ENCODE measurements at places on chromosomes 3 and 15.

GRCh38 chr15:47551079-47551478 lies 166.2 kb upstream of the SEMA6D start:
- DNase-seq, result peak; percentile 9

- peak; percentile 81 for DNase-seq
These were observed 348.0 kb upstream of the DPPA4 start for GRCh38 chr3:109685084-109686079.

- no peak for DNase-seq
These were observed 272.2 kb upstream of the NR2F2 start for GRCh38 chr15:96058103-96058851.

GRCh38 chr3:196737655-196738054 lies 2.0 kb upstream of the PAK2 start:
- no peak for DNase-seq

DNA sequence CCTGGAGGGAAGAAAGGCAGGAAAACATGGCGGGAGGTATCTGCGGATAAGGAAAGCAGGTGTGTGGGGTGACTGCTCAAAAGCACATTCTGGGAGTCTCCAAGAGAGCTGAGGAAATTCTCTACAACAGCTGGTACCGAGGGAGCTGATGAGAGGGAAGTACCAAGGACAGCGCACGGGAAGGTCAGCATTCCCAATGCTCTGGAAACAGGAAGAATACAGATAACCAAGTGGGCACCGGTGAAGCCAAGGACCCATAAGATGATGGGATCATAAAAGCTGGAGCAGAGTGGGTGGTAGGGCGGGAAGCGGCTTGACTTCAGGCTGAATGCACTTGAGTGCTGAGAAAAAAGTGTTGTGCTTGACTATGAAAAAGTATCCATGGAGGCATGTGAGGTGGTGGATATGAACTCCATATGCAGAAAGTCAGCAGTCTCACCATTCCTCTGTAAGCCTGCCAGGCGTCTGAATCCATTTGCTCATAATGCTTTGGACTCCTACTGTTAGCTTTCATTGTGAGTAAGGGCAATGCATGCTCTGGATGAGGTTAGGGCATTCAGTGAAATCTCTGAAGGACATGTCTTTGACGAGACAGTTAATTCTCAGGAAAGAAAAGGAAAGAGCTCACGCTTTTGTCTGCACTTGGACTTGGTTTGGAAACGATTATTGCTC lies 215.5 kb downstream of the NR1D2 start:
- no peak for DNase-seq

DNA sequence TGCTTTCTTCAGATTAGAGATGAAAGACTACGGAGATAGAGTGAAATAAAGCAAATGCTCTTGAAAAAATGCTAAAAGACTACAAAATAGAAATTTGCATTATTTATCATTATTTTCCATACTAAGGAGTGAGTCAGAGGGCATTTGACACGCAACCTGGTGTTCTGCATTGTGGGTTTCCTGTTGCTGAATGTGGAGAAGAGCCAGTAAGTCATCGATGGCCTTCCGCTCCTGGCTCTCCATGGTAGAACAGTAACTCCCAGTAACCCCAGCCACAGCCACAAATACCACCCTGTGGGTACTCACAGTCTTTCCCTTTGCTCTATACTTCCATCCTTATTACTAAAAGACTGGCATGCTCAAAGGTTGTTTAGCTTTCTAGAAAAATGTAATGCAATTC lies 61.5 kb downstream of the CGGBP1 start:
- DNase-seq, result peak; percentile 1

GRCh38 chr3:150682279-150682678 lies 21.4 kb downstream of the ERICH6 start:
- no peak for DNase-seq

- no peak for DNase-seq
These were observed 2.3 kb downstream of the POPDC2 start for GRCh38 chr3:119657887-119658702.

- no peak for DNase-seq
These were observed 26.4 kb downstream of the NIT2 start for GRCh38 chr3:100360757-100361496.

- DNase-seq, result no peak
These were observed 41.8 kb downstream of the ITGB5 start for GRCh38 chr3:124845406-124845805.

DNA sequence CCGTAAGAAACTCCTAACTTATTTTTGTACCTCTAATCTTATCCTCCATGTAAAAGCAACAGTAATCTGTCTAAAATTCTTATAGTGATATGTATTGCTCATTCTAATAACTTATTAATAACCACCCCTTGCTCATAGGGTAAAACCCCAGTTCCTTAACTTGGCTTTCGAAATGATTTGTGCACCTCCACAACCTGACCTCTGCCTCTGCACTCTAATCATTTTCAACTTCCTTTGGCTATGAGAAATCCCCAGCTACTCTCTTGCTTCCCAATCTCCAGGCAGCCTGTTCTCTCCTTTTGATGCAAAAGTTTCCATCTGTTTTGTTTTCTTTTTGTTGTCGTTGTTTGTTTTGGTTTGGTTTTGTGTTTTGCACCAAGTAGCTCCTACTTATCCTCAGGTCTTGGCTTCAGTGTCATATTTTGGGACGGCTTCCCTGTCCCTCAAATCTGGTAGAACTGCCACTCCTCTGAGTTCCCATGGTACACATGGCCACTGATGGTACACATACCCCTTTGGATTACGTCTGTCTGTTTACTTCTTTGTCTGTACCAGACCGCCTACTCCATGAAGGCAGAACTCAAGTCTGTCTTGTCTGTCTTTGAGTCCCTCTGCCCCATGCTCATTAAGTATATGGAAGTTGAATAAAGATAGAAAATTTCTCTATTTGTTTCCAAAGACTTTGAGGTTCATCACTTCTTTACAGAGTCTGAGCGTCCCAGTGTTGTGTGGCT lies 105.6 kb upstream of the TGFBR2 start:
- no peak for DNase-seq

GRCh38 chr3:172853921-172854666 lies 103.6 kb downstream of the ECT2 start:
- DNase-seq, result no peak

DNA sequence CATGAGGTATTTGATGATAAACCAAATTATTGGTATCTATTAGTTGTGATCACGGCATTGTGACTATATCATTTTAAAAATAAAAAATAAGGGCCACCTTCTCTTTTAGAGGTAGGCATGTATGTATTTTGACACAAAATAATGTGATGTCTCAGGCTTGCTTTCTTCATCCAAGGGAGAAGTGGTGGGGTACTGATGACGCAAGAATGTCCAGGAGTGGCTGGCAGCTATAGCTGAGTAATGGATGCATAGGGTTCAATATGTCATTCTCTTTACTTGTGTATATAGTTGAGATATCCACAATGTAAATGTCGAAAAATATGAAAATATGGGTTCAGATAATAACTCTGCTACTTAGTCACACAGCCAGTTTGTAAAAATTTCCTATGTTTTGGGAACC lies 46.8 kb upstream of the NSMCE3 start:
- no peak for DNase-seq

DNA sequence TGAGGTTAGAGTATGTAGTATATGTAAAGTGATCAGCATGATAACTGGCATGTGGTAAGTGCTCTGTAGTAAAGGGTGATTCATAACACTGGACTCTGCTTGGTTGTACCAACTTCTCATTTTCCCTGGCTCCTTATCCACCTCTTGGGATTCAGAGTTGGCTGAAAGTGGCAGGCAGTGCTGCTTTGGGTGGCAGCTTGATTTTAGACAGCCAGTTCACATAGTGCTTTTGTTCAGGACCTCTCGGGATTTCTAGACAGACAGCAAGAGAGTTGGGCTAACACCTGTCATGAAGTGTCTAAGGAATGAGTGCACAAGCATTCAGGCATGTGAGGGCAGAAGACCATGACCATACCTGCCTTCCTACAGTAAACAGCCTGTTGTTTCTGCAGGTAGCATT lies 69.0 kb downstream of the RBM6 start:
- DNase-seq, result peak; percentile 30

- DNase-seq, result no peak
These were observed 715.6 kb downstream of the GRM7 start for GRCh38 chr3:7576506-7576905.

DNA sequence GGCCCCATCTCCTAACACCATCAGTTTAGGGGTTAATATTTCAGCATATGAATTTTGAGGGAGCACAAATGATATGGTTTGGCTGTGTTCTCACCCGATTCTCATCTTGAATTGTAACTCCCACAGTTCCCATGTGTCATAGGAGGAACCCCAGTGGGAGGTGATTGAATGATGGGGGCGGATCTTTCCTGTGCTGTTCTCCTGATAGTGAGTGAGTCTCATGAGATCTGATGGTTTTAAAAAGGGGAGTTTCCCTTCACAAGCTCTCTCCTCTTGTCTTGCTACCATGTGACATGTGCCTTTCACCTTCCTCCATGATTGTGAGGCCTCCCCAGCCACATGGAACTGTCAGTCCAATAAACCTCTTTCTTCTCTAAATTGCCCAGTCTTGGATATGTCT lies 73.8 kb upstream of the TJP1 start:
- DNase-seq, result no peak

GRCh38 chr3:32544894-32545293 lies 25.8 kb downstream of the DYNC1LI1 start:
- no peak for DNase-seq

DNA sequence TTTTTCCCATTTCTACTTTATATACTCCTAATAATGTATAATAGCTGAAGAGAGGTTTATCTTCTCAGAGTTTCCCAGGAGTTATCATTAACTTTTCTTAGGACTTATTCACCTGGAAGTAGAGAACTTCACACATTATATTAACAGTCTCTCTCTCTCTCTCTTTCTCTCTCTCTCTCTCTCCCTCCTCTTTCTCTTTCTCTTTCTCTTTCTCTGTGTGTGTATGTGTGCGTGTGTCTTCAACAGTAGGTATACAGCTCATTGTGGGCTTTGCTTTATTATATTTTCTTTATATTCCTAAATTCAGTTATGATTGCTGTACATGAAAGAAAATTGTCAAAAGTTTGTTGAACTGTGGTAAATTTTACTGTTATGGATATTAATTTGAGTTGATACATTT lies 353.8 kb downstream of the ROBO1 start:
- no peak for DNase-seq

- no peak for DNase-seq
These were observed 50.9 kb downstream of the FAM98B start for GRCh38 chr15:38504680-38505467.

GRCh38 chr3:52174896-52175295 lies 20.7 kb upstream of the POC1A start:
- DNase-seq, result no peak

- DNase-seq, result no peak
These were observed 984 bp downstream of the PLSCR4 start for GRCh38 chr3:146249921-146250320.

DNA sequence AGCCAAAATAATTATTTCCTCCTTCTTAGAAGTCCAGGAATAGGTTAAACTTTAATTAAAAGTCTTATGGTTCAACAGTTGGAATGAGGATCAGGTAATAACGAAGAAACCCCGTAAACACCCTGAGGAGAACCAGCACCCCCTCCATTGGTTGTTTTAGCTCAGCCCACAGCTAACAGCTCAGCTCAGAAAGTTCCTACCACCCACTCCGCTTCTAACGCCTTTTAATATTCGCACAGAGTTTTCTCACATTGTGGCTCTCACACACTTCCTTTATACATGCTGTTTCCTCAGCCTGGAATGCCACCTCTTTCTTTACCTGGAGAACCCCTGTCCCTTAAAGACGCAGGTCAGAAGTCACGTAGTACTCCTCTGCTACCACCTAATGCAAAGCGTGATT lies 17.0 kb downstream of the CX3CR1 start:
- no peak for DNase-seq

DNA sequence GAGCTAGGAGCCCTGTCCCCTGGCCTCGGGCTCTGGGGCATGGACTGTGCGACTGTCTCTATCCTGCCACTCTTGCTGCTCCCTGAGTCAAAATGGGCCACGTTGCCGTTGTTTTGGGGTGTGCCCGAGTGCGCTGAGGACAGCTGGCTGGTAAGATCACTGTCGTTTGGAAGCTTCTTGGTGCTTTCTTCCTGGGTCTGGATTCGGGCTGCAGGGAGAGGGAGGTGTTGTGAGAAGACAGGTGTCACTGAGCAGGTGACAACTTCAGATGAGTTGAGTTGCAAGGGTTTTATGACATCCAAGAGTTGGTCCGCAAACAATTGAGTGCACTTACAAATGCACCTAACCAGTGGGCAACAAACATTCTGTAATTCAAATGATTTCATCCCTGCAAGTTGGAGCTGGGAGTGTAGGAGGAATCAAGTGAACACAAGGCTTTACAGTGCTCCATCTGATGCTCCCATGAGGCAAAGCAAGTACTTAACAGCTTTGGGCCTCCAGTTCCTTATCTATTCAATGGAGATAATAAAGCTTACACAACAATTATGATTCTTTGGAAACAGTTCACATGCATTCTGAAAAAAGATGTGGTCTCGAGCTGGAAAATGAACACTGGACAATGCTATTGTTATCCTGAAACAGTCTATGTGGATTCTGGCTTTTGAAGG lies 11.0 kb upstream of the STARD5 start:
- peak; percentile 86 for DNase-seq

- DNase-seq, result no peak
These were observed 1.9 kb upstream of the MEX3B start for GRCh38 chr15:82047453-82048400.

- no peak for DNase-seq
These were observed 43.9 kb downstream of the LRRFIP2 start for GRCh38 chr3:37130448-37130847.

DNA sequence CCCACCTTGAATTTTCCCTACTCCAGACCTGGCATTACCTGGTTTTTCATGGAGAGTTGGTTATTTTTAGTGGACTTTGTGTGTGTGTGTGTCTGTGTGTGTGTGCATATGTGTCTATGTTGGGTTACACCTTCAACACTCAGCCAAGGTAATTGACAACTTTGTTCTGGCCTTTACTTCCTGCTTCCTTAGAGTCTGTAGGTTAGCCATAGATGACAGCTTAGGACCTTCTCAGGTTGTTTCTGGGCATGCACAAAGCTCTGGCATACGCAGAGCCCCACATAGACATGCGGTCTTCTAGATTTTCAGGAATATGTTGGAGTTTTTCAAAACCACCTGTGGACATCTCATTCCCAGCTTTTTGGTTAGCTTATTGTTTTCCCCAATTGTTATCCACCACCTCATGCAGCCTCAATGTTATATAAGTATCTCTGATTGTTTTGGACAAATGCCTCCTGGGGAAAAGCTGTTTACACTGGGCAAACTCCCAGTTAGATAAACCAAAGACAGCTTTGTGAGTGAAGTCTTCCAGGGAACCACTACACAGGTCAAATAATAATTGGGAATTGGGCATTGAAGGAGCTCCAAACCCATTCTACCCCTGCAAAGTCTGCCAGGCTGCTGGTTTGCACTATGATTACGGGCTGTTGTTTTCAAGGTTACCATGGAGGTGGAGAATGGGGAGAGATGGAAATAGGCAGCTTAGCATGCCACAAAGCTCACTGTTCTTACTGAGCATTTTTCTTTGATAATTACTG lies 201.2 kb downstream of the ADAMTSL3 start:
- DNase-seq, result peak; percentile 6

- DNase-seq, result peak; percentile 0
These were observed 35.6 kb upstream of the ARHGEF3 start for GRCh38 chr3:56837196-56837955.

- peak; percentile 84 for DNase-seq
These were observed 2.8 kb downstream of the ADAMTS17 start for GRCh38 chr15:100338971-100339444.

- no peak for DNase-seq
These were observed 14.0 kb downstream of the AMIGO3 start for GRCh38 chr3:49705390-49705960.

- no peak for DNase-seq
These were observed 78.3 kb downstream of the SMAD6 start for GRCh38 chr15:66780172-66780972.

Measured in DMS53 (cell line).